Spinal cord (tissue), 10 donors: ENCODE measurements at places on chromosomes 6 and 20. TPM values are rescaled to one million over a fixed set of nuclear protein-coding genes. Genes with fewer than 3 reads are reported as not detected.

The DPPA5 gene
- not detected for total RNA-seq

The ABHD16A gene
- 51.8 TPM for total RNA-seq

The PRIM2 gene
- total RNA-seq, result 18.6 TPM

The PRDM13 gene
- total RNA-seq, result 0.33 TPM

GRCh38 chr6:168485818-168486217 is 44.8 kb downstream of the SMOC2 start:
- no peaks in the 10 kb centered on the region for H3K27me3 ChIP-seq
- H3K4me1 ChIP-seq, result no peaks in the 10 kb centered on the region
- no peak overlapping the region for H3K27ac ChIP-seq
- no peak for DNase-seq
- H3K36me3 ChIP-seq, result no peaks in the 10 kb centered on the region
- H3K4me3 ChIP-seq, result no peak overlapping the region

DNA sequence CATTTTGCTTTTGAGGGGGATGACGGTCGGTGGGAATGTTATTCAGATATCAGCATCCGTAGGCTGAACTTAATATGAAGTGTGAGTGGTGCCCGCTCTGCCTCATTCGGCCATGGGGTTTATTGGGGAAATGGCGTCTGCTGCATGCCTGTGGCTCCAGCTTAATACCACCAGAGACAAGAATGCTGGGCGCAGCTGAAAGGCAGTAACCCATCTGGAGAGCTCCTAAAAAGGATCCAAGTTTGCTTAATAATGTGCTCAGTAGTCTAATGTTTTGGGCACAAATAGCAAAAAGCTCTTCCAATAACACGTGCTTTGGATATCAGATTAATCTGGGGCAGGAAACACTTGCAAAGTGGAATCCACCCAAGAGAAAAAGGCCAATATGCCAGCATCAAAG is 273.0 kb upstream of the TAB2 start:
- no peaks in the 10 kb centered on the region for H3K4me1 ChIP-seq
- H3K27ac ChIP-seq, result no peak overlapping the region
- no peaks in the 10 kb centered on the region for H3K27me3 ChIP-seq
- DNase-seq, result no peak
- H3K36me3 ChIP-seq, result no peaks in the 10 kb centered on the region

DNA sequence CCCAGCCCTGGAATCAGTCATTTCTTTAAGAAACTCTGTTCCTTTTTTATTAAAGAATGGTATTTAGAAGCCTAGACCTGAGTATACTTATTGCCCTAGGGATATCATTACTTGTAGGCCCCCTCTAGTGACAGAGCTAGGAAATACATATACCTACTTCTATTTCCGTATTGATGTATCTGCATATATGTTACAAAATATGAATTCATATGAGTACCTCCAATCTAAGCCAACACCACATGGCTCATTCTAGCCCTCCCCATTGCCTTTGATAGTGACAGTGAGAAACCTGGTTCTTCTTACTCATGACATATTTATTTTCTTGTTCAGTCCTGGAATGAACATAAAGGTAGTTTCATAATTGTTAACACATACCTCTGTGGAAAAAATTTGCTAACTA is 137.2 kb downstream of the FARS2 start:
- H3K27me3 ChIP-seq, result no peaks in the 10 kb centered on the region
- DNase-seq, result no peak
- no peaks in the 10 kb centered on the region for H3K36me3 ChIP-seq
- no peak overlapping the region for H3K4me3 ChIP-seq
